Activated CD4-positive, alpha-beta T cell treated with anti-CD3 and anti-CD28 coated beads for 24 hours (primary cell): ENCODE measurements at places on chromosomes 2 and 18.

GRCh38 chr2:145815933-145816332, 1296.0 kb upstream of the ZEB2 start:
- DNase-seq, result no peak

GRCh38 chr2:232910376-232910775, 40.3 kb downstream of the SNORC start:
- no peak for DNase-seq

- no peak for DNase-seq
Measured at GRCh38 chr2:144117086-144117485, 402.8 kb downstream of the ZEB2 start.

GRCh38 chr2:28435241-28435640, 42.6 kb downstream of the FOSL2 start:
- no peak for DNase-seq

DNA sequence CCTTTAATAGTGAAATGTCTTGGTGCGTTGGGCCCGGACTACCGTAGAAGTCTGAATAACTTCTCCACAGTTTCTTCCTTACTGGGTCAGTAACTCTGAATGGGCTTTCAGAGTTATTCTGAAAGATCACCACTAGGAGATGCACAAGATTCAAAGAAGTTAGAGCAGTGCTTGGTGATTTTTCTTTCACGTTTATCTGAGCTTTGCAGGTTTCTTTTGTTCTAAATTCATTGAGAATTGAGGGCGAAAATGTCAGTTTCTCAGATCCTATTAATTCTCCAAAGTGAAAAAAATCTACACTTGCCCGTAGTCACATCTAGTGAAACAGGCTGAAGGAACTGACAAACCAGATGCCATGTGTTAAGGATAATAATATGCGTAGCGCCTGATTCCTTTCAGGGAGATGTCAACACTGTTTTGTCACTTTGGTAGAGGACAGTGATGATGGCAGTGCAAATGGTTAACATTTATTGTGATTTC, 70.1 kb downstream of the QPCT start:
- DNase-seq, result no peak
